SJSA1 (cell line): ENCODE measurements at places on chromosomes 6 and 20.
A peak's percentile ranks its signal among the peaks of the same experiment; 100 is the strongest.

GRCh38 chr6:161732594-161732993, 458.7 kb upstream of the AGPAT4 start:
- DNase-seq, result no peak

GRCh38 chr6:38187811-38188590, 368.5 kb downstream of the ZFAND3 start:
- DNase-seq, result no peak

- no peak for DNase-seq
Observed at GRCh38 chr6:79764747-79765146, 133.6 kb downstream of the SH3BGRL2 start.

GRCh38 chr20:25389401-25389857, 1.2 kb downstream of the ABHD12 start:
- DNase-seq, result no peak

- DNase-seq, result no peak
Observed at GRCh38 chr6:137369136-137369535, 125.1 kb downstream of the OLIG3 start.

- no peak for DNase-seq
Observed at GRCh38 chr20:24657878-24658620, 188.6 kb downstream of the SYNDIG1 start.

GRCh38 chr6:169323221-169323620, 69.6 kb upstream of the THBS2 start:
- DNase-seq, result no peak

- no peak for DNase-seq
Observed at GRCh38 chr6:89239338-89239737, 22.2 kb upstream of the GABRR1 start.

- DNase-seq, result no peak
Observed at GRCh38 chr6:108791700-108792099, 56.5 kb upstream of the ARMC2 start.

GRCh38 chr20:52291109-52291508, 99.5 kb upstream of the ZFP64 start:
- no peak for DNase-seq

DNA sequence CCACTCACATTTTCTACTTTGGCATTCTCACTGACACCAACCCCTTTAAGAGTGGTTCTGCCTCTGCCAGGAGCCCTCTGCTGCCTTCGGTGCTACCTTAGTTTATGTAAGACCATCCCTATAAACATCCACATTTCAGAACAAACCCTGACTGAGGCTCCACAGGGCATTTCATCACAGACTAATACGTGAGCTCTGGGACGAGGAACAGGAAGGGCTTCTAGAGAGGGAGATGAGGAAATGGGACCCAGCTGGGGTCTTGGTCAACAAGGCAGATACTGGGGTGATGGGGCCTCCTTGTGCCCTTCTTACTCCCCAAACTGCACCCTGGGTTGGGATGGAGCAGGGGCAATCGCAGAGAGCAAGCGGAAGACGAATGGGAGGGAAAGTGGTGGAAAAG, 86.5 kb upstream of the FYN start:
- no peak for DNase-seq

DNA sequence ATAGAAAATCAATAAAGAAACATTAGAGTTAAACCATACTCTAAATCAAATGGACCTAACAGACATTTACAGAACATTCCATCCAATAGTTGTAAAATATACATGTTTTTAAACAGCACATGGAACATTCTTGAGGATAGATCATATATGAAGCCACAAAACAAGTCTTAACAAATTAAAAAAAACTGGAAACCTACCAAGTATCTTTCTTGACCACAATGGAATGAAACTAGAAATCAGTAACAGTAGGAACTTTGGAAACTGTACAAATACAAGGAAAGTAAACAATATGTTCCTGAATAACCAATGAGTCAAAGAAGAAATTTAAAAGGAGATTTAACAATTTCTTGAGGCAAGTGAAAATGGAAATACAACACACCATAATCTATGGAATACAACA, 91.2 kb upstream of the GLP1R start:
- DNase-seq, result no peak

GRCh38 chr20:25250508-25250907, 2.6 kb downstream of the PYGB start:
- DNase-seq, result no peak

DNA sequence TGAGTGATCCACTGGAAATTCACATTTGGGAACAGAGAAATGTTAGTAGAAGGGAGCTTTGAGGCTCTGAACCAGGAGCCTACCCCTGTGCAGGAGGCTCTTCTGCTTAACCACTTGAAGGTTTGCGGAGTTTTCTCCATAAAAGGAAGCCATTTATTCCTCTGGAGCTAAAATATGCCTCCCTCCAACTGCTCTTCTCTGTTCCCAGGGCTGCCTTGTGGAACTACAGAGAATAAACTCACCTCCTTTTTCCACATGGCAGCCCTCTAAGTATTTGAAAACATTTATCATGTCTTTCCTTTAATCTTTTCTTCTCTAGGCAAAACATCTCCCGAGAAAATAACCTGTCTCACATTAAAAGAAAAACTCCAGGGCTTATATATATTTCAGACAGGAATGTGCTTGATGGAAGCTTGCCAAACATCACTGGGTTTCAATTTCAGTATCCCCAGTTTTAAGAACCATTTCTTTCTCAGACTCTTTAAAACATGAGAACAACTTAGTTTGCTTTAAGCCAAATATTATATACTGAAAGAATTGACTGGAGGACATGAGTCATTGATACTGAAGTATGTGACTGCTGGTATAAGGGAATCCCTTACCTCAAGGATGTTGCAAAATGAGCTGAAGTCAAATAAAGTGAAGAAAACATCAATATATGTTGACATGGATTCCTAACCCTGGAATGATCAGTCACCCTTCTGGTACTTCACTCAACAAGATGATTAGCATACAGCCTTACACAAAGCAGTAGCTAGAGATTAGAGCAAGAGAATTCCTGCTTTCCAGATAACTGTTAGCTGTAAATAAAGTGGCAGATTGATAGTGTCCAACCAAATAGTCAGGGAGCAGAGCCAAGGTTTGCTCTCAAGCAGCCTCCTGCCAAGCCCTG, 74.0 kb downstream of the ZBTB2 start:
- no peak for DNase-seq

- DNase-seq, result no peak
Observed at GRCh38 chr6:107763946-107764345, 60.2 kb downstream of the SCML4 start.

DNA sequence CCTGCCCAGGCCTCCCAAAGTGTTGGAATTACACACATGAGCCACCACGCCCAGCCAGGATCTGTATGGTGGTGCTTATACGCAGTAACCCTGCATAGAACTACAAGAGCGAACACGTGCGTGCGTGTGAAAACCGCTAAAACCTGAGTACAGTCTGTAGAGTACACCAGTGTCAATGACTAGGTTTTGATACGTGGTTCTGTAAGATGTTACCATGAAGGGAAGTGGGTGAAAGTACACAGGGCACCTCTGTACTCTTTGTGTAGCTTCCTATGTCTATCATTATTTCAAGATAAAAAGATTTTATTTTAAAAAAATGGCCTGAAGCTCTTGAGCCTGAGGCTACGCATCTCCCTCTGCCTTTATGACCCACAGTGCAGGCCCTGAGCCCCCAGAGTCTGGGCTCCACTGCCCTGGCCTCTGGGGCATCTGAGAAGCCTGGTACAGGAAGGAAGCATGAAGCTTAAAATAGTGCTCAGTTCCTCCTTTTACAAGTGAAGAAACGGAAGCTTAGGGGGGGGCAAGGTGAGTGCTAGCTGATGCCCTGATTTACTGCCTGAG, 21.6 kb downstream of the LY86 start:
- no peak for DNase-seq

GRCh38 chr6:44053760-44054556, 73.3 kb downstream of the MRPL14 start:
- DNase-seq, result peak; percentile 85

DNA sequence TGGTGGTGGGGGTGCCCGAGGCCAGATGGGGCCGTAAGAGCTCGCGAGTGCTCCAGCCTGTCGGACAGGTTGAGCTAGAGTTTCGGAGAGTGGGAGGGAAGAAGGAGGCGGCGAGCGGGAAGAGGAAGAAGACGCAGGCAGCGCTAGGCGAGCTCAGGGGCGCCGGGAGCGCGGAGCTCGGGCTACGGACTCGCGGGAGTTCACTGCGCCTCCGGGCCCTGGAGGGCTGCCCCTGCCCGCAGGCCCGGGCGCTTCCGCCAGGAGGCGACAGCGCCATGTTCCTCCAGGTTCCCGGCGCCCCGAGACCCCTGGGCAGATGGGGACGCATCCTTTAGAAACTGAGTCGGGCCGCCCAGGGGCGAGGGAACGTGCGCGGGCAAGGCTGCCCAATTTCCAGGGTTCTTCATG, 984 bp downstream of the TFAP2C start:
- no peak for DNase-seq

GRCh38 chr20:63580796-63581461, 6.9 kb upstream of the HELZ2 start:
- no peak for DNase-seq

DNA sequence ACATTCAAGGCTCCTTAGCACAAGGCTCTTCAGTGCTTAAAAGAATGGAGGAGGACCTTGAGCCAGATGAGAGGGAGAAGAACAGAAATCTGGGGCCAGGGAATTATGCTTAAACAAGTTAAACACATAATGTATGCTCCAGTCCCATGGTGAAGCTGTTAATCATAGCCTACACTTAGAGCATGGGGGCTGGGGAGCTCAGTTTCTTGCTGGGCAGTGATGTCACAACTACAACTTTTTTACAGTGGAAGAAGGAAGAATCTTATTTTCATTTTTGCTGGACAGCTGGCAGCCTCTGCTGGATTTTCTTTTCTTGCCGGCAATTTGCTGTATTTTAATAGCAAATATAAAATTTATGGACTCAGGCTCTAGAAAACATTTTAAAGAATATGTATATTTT, 432.5 kb downstream of the CD109 start:
- DNase-seq, result no peak

GRCh38 chr20:3326779-3327521, 80.5 kb downstream of the DNAAF9 start:
- no peak for DNase-seq

DNA sequence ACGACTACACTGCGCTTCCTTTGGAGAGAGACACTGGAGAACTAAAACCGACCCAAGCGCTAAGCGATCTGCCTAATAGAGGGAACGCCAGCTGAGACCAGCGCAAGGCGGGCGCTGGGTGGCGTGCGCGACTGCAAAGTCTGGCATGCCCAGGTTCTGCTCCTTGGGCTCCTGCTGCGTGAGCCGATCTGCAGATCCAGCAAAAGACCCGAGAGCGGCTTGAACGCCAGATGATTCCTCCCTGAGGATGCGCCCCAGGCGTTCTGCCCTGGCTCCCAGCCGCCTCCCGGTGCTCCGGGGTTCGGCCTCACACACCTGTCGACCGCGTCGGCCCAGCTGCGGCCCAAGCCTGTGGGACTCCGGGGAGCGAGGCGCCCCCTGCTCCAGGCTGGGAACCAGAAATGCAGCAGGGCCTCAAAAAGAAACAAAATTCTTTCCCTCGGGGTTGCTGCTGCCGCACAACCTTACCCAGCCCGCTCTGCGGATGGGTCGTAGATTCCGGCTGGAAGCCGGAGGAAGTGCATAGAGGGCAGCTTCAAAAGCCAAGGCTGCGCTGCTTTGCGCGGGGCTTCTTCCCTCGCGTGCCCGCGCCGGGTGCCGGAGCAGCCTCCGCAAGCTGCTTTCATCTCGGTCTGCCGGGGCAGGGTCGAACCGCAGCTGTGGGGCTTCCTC, 17.9 kb upstream of the PRDM13 start:
- DNase-seq, result no peak

GRCh38 chr20:21289651-21290050, 13.5 kb upstream of the XRN2 start:
- no peak for DNase-seq

GRCh38 chr6:110609101-110609500, 132.7 kb upstream of the SLC22A16 start:
- DNase-seq, result no peak

GRCh38 chr6:26105109-26105730, 18.0 kb downstream of the HFE start:
- DNase-seq, result no peak

- no peak for DNase-seq
Observed at GRCh38 chr6:30842754-30843610, 41.3 kb upstream of the DDR1 start.

GRCh38 chr6:119390247-119390793, 40.8 kb upstream of the MAN1A1 start:
- DNase-seq, result no peak

GRCh38 chr6:4347877-4348276, 212.5 kb upstream of the ECI2 start:
- no peak for DNase-seq

- no peak for DNase-seq
Observed at GRCh38 chr6:98824162-98824901, 10.0 kb upstream of the POU3F2 start.
